ENCODE measurements at places on chromosomes 2 and 18.

DNA sequence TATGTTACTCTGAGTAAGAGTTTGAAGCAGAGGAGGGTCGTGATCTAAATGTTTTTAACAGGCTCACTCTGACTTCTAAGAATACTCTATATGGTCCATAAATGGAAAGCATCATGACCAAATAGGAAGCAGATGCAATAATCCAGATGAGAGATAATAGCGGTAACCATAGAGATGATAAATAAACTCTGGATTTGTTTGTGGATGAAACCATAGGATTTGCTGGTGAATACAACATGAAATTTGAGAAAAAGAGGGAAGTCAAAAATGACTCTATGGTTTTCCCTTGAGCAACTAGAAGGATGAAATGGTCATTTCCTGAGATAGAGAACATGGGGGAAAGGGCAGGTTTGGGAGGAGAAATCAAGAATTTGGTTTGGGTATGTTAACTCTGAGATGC lies 3.9 kb downstream of the HEATR5B start:
- DNase-seq = no peak

- no peak for DNase-seq
These were observed 110.9 kb downstream of the STK39 start for GRCh38 chr2:168136392-168136977.

DNA sequence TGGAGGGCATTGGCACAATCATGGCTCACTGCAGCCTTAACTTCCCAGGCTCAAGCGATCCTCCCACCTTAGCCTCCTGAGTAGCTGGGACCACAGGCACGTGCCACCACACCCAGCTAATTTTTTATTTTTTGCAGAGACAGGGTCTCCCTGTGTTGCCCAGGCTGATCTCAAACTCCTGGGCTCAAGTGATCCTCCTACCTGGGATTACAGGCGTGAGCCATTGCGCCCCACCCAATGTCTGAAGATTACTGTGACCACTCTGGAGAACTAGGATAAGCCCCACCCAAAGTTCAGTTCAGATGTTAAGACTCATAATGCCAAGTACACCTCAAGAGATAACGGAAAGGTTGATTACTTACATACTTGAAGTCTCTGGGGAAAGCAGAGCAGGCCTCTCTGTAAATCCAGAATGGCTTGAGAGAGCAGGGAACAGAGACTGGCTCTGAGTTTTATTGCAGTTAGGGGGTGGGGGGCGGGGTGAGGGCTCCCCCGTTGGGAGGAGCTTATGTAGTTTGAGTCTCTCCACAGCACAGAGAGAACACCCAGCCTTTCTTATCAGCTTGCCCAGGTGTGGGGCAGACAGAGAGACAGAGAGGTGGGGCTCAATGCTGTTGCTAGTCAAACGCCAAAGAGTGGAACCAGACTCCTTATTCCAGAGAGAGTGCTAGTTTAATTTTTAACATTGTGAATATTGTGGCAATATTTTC lies 26.5 kb upstream of the ERICH2 start:
- no peak for DNase-seq

- peak; percentile 73 for DNase-seq
These were observed 48.0 kb upstream of the HNRNPA3 start for GRCh38 chr2:177164584-177165052.

GRCh38 chr18:57561261-57561660 lies 25.2 kb downstream of the FECH start:
- no peak for DNase-seq

Data from fibroblast of the conjunctiva (primary cell).